ENCODE measurements at places on chromosomes 11 and 22.
A peak's percentile ranks its signal among the peaks of the same experiment; 100 is the strongest.

DNA sequence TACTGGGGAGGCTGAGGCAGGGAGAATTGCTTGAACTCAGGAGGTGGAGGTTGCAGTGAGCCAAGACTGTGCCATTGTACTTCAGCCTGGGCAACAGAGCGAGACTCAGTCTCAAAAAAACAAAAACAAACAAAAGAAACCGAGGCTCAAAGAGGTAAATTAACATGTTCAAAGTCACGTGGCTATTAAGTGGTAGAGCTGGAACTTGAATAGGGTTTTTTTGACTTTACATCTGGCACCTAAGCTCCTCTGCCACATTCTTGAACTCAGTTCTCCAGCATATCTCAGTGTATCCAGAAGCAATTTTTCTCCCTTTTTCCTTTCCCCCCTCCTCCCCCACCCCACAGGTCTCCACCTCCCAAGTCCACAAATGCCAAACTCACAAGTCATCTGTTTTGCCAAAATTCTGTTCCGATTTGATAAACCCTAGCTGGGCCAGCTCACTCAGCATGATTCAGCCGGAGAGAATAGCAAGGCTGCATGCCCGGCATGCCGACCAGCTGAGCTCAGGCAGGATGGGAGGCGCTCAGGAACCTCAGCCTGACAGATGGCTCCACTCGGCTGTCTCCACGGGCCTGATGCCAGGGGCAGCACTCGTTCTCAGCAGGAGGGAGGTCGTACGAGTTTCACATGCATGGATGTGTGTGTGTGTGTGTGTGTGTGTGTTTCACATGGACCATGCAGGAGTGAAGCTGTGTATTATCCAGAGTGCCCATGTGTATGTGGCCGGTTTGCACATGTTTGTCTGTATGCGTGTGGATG, 63.2 kb upstream of the RRAS2 start:
- DNase-seq = peak; percentile 100

GRCh38 chr11:69666752-69667536, 8.2 kb downstream of the LTO1 start:
- DNase-seq = no peak

DNA sequence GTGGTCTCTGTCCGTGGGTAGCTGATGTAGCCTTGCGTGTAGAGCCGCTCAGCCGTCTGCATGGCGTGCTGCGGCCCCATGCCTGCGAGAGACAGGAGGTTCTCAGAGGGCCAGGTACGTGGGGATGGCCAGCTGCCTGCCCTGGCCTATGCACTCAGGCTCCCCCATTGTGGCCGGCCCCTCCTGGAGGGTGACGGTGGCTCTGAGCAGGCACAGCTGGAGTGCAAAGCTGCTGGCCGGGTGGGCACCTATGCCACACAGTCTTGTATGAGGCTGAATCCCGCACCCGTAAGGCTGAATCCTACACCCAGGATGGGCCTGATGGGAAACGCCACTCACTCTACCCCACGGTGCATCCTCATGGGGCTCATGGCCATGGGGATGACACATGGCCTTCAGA, 11.6 kb upstream of the PPM1F start:
- DNase-seq = no peak

DNA sequence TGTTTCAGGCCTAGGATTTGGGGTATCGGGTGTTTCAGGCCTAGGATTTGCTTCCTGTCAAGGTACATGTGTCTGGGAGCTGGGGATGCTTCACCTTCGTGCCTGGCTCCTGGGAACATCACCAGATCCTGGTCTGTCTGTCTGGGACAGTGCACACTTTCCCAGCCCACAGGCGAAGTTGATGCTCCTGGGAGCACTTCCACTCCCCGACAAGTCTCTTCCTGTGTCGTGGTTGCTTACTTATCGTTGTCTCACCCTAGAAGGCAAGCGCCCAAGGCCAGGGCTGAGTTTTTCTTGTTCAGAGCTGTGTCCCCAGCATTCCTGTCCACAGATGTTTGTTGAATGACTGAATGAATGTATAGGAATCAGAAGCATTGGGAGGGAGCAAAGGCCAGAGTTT, 71.5 kb downstream of the LINC01488 start:
- no peak for DNase-seq

DNA sequence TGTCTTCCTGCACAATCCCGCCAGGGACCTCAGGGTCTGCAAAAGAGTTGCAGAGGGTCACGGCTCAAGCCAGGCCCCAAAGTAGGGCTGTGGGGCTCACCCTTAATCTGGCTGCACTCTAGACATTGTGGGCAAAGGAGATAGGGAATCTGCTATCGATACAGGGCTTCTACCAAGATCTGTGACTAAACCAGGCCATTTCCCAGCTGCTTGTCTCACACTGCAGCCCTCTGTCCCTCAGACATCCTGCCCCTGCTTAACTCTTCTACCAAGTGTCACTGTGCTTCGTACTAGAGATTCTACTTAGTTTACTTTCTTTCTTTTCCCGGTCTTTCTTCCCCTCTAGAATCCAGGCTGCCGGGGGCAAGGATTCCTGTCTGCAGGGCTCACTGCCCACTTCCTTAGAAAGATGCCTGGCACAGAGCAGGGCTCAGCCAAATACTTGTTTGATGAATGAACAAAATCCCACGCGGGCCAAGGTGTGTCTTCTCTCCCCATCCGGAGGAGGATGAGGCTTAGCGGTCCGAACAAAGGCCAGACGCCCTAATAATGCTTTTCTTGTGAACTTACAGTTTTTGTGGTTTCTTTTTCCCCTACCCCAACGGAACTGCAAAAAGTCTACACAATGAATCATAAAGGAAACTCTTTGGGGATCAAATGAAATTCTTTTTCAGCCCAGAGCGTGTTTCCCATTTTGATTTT, 61.3 kb upstream of the ANO1 start:
- DNase-seq = peak; percentile 62

DNA sequence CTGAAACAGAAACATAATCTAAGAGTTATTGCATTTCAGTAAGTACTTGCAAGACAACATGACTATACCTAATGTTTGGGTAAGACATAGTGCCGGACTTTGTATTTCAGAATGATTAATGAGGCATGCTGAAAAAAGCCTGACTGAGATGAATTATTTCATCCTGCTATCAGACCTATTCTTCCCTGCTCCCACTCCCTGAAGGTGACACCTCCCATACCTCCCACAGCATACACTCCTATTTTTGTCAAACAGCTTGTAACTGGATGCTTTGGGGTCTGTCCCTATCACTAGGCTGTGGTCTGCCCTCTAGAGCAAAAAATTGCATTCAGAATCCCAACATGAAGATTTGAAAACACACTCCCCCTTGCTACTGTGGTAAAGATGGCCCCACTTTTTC, 10.9 kb upstream of the SCN3B start:
- no peak for DNase-seq

DNA sequence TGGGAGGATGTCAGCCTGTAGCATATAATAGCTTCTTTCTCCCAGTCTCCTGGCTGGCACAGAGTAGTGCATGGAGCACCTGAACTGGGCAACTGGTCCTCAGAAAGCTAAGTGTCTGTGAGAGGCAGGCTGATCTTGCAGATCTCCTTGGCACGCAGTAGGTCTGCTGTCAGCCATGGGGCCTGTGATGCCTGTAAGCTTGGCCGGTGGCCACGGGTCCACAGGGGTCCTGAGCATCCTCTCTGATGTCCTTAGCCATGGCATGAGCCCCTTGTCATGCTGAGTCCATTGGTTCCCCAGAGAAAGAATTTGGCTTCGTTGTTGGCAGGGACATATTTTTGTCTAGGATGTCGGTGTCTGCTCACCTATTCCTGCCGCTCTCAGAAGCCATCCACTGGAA, 25.0 kb downstream of the AMPD3 start:
- no peak for DNase-seq

GRCh38 chr11:73203790-73204189, 14.3 kb upstream of the P2RY2 start:
- no peak for DNase-seq

DNA sequence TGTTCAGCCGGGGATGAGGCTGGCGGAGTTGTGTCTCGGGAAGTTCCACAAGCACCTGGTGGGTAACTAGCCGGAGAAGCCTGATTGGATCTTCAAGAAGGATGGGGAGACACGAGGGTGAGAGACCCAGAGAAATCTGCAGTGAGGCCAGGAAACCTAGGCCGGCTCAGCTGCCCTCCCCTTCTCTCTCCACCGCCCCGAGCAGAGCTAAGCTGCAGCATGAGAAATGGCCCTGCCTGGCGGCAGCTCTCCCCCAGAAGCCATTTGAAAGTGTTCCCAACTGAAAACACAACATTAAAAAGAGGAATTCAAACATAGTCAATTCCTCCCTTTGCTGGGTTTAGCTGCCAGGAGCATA, 77.8 kb upstream of the SHISAL1 start:
- no peak for DNase-seq

DNA sequence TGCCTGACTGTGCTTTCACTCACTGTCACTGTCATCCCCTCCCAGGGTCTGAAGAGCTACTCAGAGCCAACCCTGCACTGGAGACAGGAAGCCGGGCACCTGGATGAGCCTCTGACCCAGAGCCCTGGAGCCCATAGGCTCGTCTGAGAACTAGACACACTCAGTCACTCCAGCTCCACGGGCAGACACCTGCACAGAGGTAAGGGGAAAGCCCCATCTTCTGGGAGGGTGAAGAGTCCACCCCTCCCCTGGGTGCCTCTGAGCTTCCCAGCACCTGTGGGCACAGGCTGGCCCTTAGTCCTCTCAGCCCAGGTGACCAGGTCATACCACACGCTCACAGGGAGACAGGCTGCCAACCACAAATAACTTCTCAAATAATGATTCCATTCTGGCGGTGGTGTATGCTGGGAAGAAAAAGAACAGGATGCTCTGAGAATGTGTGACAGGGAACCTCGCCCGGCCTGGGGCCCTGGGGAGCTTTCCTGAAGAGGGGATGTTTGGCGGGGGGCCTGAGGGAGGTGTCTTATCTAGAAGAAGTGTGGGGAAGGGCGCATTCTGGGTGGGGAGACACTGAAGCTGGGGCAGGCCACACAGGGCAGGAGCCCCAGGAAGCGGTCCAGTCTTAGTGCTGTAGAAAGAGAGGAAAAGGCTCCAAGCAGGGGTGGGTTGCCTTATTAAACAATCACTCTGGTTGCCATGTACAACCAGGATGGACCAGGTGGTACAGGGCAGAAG, 5.3 kb downstream of the CCDC157 start:
- no peak for DNase-seq

- peak; percentile 48 for DNase-seq
Observed at GRCh38 chr22:20430720-20431510, 6.7 kb downstream of the SCARF2 start.

GRCh38 chr11:35066783-35067423, 72.1 kb upstream of the CD44 start:
- DNase-seq = no peak

DNA sequence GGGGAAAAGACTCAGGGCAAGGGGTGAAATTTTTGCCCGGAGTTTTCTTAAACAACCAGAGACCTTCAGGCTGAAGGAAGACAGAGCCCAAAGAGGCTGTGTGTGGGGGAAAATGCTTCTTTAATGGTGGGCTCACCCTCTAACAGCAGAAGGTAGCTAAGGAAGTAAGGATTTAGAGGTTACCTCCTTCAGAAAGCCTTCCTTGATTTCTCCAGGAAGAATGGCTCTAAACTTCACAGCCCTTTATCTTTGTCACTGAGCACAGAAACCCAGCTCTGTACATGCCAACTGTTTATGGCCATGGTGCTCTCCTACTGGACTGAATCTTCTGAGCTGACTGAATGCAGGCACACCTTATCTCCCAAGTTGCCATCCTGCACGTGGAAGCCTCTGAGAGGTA, 196.0 kb downstream of the TENM4 start:
- no peak for DNase-seq

DNA sequence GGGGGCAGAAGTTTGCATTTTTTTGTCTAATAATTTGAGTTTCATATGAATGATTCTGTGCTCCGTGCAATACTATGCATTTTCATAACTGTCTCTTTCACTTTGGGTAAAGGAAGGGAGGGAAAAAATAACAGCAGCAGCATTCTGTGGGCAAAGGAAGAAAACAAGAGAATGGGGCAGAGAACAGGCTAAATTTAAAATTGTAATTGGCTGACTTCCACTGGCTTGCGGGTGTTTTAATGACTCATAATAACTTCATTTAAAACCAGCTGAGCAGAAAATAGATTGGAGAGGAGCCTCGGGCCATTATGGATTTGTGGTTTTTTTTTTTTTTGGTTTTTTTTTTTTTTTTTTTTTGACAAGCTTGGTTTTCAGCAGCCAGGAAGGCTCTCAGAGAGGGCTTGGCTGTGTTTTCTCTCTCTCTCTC, 107.4 kb downstream of the ZBTB16 start:
- peak; percentile 91 for DNase-seq

DNA sequence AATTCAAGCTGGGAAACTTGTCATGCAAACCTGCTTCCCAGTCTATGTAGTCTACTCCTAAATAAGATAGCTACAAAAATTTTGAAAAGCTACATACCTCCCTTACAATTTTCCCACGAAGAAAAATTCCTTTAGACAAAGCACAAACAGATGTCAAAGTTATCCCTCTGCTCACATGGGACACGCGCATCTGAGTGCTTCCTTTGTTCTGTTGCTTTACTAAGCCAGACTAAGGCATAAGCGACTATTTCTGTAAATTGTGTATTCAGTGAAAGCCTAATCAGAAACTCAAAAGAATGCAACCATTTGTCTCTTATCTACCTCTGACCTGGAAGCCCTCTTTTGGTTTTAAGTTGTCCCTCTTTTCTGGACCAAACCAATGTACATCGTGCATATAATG, 583.7 kb upstream of the B3GAT1 start:
- DNase-seq = peak; percentile 1

- no peak for DNase-seq
Observed at GRCh38 chr11:6825231-6825744, 20.2 kb upstream of the OR10A5 start.

GRCh38 chr11:64406221-64406946, 47.4 kb downstream of the RPS6KA4 start:
- DNase-seq = no peak

DNA sequence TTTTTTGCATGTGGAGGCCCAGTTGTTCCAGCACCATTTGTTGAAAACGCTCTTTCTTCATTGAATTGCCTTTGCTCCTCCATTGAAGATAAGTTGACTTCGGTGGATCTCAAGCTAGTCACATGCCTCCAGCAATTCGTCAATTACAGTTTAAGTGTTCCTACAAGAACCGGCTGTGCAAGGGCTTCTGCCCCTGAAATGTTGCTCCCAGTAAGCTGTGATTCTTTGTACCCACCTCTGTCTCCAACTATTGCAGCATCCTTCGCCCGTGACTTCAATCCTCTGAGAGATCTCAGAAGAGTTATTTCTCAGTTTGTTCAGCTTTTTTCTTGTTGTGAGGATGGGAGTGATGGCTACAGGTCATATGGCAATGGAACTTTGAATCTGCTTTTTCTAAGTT, 194.2 kb upstream of the B3GAT1 start:
- no peak for DNase-seq

DNA sequence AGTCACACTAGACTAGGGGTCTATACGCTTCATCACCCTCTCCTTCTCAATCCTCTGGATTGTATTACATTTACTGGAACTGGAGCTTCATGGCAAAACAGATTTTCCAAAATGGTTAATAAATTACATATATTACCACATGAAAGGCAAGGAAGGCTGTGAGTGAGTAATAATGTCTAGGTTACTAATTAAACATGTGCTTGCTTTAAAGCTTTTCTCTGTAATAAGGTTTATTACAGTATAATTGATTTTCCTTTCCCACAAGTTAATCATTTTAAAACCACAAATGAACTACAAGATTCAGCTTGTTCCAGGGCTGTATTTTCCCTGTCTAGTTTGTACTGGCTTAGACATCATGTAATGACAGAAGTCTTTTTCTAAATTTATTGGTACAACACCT, 25.6 kb downstream of the MMP13 start:
- no peak for DNase-seq

- no peak for DNase-seq
Observed at GRCh38 chr11:85109141-85109540, 518.0 kb downstream of the DLG2 start.

- no peak for DNase-seq
Observed at GRCh38 chr11:42992594-42992993, 319.2 kb upstream of the API5 start.
